ENCODE measurements at places on chromosomes 7 and 10. TPM values are rescaled to one million over a fixed set of nuclear protein-coding genes. Genes with fewer than 3 reads are reported as not detected.
A peak's percentile ranks its signal among the peaks of the same experiment; 100 is the strongest.

Gene NCF1
- 6.6 TPM for total RNA-seq

Gene TMEM196
- total RNA-seq: not detected

DNA sequence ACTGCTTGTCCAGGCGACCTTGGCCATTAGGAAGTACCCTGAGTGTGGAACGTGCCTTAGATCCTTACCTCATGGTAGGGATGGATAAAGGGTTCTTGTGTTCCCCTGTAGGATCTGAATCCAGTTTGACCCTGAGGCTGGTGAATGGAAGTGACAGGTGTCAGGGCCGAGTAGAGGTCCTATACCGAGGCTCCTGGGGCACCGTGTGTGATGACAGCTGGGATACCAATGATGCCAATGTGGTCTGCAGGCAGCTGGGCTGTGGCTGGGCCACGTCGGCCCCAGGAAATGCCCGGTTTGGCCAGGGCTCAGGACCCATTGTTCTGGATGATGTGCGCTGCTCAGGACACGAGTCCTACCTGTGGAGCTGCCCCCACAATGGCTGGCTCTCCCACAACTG lies 31.6 kb downstream of the DMBT1 start:
- no peak overlapping the region for H3K4me3 ChIP-seq
- H3K27me3 ChIP-seq: no peaks in the 10 kb centered on the region
- no peaks in the 10 kb centered on the region for H3K36me3 ChIP-seq

- peaks cover 10% of the 10 kb centered on the region for H3K4me1 ChIP-seq
- H3K36me3 ChIP-seq: no peaks in the 10 kb centered on the region
Measured at GRCh38 chr7:142583446-142583845, 165.8 kb upstream of the PRSS1 start.

Gene MYO1G
- 2.5 TPM for total RNA-seq

Gene SLC26A5
- 6.0 TPM for total RNA-seq

Gene GPNMB
- 8.0 TPM for total RNA-seq

DNA sequence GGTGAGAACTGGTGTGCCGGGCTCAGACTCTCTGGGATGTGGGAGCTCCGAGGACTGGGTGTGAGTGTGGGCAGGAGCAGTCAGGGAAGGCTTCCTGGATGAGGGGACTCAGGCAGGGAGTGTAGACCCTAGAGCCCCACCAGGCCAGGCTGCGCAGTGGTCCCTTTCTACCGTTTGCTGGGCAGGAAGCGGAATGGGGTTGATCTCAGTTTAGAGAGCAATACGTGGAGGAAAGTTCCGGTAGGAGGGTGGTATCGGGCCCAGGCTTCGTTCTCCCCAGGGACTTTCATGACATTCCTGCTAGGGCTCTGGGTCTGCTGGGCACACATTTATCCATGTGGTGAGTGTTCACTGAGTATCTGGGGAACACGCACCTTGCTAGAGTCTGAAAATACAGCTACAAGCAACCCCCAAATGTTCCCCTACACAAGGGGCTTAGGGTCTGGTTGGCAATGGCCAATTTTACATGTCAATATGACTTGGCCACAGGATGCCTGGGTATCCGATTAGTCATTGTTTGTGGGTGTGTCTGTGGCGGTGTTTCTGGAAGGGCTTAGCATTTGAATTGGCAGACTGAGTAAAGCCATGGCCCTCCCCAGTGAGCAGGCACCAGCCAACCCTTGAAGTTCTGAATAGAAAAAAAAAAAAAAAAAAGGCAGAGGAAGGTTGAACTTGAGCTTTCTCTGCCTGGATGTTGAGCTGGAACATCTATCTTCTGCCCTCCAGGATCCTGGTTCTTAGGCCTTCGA lies 20.8 kb downstream of the GHRHR start:
- no peak overlapping the region for H3K4me3 ChIP-seq
- no peaks in the 10 kb centered on the region for H3K36me3 ChIP-seq

Gene ACSM6
- not detected for total RNA-seq

- no peaks in the 10 kb centered on the region for H3K36me3 ChIP-seq
- H3K27me3 ChIP-seq: no peaks in the 10 kb centered on the region
- no peak overlapping the region for H3K27ac ChIP-seq
- no peak for DNase-seq
- H3K4me1 ChIP-seq: no peaks in the 10 kb centered on the region
- H3K4me3 ChIP-seq: no peak overlapping the region
Measured at GRCh38 chr10:109126541-109126940, 796.8 kb downstream of the XPNPEP1 start.

Gene DNAJB6
- 87.6 TPM for total RNA-seq

Gene ITPRID1
- 6.3 TPM for total RNA-seq

Gene DPP6
- 7.9 TPM for total RNA-seq

DNA sequence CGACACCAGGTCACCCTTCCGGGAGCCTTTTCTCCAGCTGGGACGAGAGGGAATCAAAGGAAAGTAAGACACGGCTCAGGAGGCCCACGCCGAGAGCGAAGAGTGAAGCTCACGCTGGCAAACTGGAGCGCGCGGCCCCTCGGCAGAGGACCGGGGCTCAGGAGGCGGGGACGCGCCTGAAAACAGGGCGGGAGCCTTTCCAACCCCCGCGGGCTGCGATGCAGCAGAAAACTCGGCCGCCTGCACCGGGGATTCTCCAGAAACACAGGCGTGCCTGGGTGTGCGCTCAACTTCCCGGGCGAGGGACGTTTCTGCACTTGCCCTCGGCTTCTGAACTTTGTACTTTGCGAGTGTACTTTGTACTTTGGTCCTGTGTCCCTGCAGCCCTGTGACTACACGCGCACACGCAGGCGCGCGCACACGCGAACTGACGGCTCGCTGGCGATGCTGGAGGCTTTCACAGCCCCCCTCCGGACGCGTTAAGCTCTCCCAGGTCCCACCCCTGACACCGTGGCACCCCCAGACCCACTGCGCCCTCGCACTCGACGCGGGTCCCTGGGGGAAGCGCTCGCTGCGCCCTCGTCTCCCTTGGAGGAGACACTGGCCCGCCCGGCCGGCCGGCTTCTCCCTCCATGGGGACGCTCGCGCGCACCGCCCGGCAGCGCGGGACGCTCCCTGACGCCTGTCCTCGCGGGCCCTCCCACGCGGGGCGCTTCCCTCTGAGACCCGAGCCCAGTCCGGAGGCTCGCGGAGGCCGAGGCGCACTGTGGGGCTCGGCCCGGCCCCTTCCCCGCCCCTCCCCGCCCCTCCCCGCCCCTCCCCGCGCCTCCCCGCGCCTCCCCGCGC lies 588 bp upstream of the PAOX start:
- peak; percentile 80 for DNase-seq
- H3K4me3 ChIP-seq: peak overlapping the region; percentile 55
- no peaks in the 10 kb centered on the region for H3K27me3 ChIP-seq
- H3K4me1 ChIP-seq: peaks cover 21% of the 10 kb centered on the region
- H3K27ac ChIP-seq: peak overlapping the region; percentile 89

DNA sequence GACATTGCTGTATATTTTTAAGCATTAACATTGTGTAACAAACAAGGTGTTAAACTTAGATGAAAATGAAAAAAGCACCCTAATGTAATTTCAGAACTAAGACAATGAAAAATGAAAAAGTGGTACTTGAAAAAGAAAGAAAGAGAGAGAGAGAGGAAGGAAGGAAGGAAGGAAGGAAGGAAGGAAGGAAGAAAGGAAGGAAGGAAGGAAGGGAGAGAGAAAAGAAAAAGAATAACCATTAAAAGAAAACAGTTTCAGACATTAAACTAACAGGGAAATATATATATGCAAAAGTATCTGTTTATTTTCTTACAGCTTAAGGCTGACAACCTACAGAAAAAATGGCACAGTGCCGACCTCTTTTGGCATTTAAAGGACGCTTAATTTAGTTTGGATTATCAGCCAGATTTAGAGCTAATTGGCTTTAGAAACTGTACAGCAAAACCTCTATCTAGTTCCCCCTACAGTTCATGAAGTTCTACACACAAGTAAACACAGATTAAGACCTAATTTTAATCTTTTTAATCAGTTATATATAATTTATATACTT lies 13.8 kb downstream of the MTERF1 start:
- no peaks in the 10 kb centered on the region for H3K4me1 ChIP-seq
- no peak overlapping the region for H3K27ac ChIP-seq
- H3K4me3 ChIP-seq: no peak overlapping the region

Gene ADAP1
- 143 TPM for total RNA-seq

GRCh38 chr7:86933295-86933845 lies 126.1 kb downstream of the ELAPOR2 start:
- no peaks in the 10 kb centered on the region for H3K36me3 ChIP-seq
- H3K27ac ChIP-seq: no peak overlapping the region
- no peak for DNase-seq
- H3K27me3 ChIP-seq: no peaks in the 10 kb centered on the region
- H3K4me3 ChIP-seq: no peak overlapping the region
- no peaks in the 10 kb centered on the region for H3K4me1 ChIP-seq

Gene PTF1A
- not detected for total RNA-seq

DNA sequence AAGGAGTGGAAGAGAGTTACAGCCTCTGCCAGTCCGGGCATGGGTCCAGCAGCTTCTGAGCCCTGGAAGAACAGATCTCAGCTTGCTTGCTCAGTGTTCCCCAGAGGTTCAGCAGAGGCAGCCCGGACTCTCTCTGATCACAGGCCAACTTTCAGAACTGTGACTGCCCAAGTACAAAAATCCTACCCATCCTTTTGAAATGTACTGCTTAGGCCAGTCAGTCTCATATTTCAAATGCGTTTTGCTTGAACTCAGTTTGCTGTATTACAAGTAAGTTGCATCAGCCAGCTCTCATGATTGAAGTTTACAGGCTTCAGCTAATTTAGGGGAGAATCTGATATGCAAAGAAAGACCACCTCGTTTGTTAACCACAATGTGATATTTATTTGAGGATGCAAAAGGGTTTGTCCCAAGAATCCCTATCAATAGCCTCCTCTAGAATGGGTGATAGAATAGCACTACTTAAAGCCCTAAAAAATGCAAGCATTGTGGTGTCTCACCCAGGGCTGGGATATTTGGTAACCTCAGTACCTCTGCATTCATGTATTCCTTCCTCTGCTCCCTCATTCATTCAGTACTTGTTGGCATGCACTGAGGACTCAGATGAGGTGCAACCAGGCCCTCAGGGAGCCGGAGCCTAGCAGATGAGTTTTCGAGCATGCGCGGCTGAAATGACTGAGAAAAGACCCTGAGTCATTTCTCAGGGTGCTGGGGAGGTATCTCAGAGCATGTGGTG lies 7.0 kb downstream of the AIMP2 start:
- peaks cover 23% of the 10 kb centered on the region for H3K36me3 ChIP-seq
- peak; percentile 41 for DNase-seq
- H3K4me3 ChIP-seq: no peak overlapping the region
- H3K27ac ChIP-seq: peak overlapping the region; percentile 38

DNA sequence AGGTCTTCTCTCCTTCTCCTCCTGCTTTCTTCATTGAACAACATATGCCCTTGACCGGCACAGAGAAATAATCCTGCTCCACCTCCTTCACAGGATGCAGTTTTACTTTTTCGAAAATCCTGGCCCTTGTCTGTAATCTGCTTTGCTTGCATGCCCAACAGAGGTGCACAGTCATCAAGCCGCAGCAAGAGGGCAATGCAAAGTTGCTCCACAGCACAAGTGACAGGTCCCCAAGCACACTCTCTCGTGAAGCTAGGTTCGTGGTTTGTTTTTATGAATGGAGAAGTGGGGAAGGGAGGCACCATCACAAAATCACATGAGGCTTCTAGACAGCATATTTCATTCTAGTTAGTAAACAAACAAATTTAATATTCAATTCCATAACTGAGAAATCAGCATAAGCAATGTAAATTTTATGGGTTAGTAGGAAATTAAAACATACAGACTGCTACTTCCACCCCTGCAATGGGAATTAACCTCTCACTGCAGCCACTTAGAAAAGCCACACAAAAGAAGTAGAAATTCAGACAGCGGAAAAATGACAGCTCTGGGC lies 178.8 kb downstream of the TPK1 start:
- H3K27ac ChIP-seq: no peak overlapping the region
- H3K27me3 ChIP-seq: no peaks in the 10 kb centered on the region
- no peak overlapping the region for H3K4me3 ChIP-seq
- DNase-seq: no peak
- no peaks in the 10 kb centered on the region for H3K4me1 ChIP-seq
- H3K36me3 ChIP-seq: no peaks in the 10 kb centered on the region

Gene TM9SF3
- total RNA-seq: 54.9 TPM

Gene OR6B1
- total RNA-seq: not detected

Gene TRIM74
- not detected for total RNA-seq

- DNase-seq: peak; percentile 12
- no peaks in the 10 kb centered on the region for H3K27me3 ChIP-seq
- H3K4me3 ChIP-seq: no peak overlapping the region
- no peaks in the 10 kb centered on the region for H3K4me1 ChIP-seq
Measured at GRCh38 chr7:4479367-4480039, 202.6 kb upstream of the FOXK1 start.

- peak overlapping the region; percentile 45 for H3K27ac ChIP-seq
- H3K4me3 ChIP-seq: no peak overlapping the region
- H3K4me1 ChIP-seq: no peaks in the 10 kb centered on the region
- H3K27me3 ChIP-seq: no peaks in the 10 kb centered on the region
Measured at GRCh38 chr10:77226020-77226419, 411.6 kb downstream of the KCNMA1 start.

GRCh38 chr7:100466653-100467605 lies 2.9 kb upstream of the SPACDR start:
- no peak for DNase-seq
- H3K4me1 ChIP-seq: peaks cover 19% of the 10 kb centered on the region
- H3K27me3 ChIP-seq: no peaks in the 10 kb centered on the region
- no peak overlapping the region for H3K4me3 ChIP-seq
- no peak overlapping the region for H3K27ac ChIP-seq
- no peaks in the 10 kb centered on the region for H3K36me3 ChIP-seq

Gene CFAP46
- not detected for total RNA-seq

DNA sequence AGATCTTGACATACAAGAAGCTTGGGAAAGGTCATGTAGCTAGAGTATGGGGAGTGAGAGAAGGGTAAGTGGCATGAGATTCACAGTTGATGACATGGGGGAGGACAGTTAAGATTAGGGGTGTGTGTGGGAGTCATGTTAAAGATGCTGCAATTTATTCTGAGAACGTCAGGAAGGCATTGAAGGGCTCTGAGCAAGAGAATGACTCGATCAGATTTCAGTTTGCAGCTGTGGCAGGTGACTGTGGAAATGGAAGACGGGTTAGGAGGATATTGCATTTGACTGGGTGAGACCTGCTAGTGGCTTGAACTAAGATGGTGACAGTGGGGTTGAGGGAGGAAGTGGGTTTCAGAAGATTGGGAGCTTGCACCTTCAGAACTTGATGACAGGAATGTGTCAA lies 5.6 kb downstream of the CDC123 start:
- no peak overlapping the region for H3K27ac ChIP-seq
- H3K4me1 ChIP-seq: peaks cover 16% of the 10 kb centered on the region
- H3K27me3 ChIP-seq: no peaks in the 10 kb centered on the region

Gene TRIM73
- 3.7 TPM for total RNA-seq

GRCh38 chr7:34036972-34037792 lies 131.8 kb downstream of the BMPER start:
- H3K27ac ChIP-seq: peak overlapping the region; percentile 34
- no peak overlapping the region for H3K4me3 ChIP-seq
- no peak for DNase-seq
- H3K36me3 ChIP-seq: no peaks in the 10 kb centered on the region
- H3K4me1 ChIP-seq: peaks cover 3% of the 10 kb centered on the region

DNA sequence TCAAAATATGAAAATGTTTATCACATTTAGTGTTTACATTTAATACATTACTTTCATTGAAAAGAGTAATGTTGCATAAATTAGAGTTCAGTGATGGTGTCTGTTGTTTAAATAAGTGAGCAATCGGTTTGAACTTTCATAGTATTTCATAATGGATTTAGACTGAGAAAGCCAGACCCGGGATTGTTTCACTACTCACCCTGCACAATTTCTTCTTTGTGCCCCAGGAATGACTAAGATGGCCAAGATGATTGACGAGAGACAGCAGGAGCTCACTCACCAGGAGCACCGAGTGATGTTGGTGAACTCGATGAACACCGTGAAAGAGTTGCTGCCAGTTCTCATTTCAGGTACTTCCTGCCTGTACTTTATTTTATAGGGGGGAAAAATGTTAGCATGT lies 74.6 kb downstream of the VCL start:
- no peaks in the 10 kb centered on the region for H3K27me3 ChIP-seq
- DNase-seq: no peak
- no peak overlapping the region for H3K27ac ChIP-seq
- no peaks in the 10 kb centered on the region for H3K4me1 ChIP-seq
- no peak overlapping the region for H3K4me3 ChIP-seq
